ENCODE measurements at places on chromosomes 5 and 9.

DNA sequence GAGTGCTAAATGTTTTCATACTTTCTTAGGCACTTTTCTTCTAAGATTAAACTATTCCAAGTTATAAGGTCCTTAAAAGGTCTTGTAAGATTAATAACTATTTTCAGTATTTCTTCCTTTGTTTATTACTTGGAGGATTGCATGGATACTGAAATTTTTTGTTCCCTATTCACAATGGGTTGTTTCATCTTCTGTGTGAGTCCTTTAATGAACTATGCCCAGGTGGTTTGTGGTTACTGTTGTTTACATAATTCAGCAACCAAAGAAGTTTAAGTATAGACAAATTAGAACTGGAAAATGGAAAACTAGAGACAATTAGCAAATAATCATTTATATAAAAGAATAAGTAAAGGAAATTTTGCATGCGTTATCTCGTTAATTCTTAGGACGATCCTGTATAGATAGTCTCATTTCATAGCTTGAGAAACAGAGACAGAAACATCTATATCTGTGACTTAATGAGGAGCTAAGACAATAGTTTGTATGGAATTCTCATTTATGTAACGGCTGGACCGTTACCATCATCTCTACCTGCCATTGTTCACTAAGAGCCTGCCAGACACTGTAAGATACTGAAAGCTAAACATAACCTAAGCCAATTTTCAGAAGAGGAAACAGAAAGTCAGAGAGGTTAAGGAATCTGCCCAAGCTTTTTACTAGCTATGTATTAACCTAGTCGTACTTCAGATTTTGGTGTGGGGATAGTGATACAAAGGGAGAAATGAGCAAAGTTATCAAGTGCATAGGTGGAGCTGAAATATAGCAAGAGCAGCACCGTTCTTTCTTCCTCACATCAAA, 148.2 kb downstream of the PAM start:
- DNase-seq: no peak

- no peak for DNase-seq
These were observed 104.4 kb downstream of the DENND1A start for GRCh38 chr9:123825342-123826060.

DNA sequence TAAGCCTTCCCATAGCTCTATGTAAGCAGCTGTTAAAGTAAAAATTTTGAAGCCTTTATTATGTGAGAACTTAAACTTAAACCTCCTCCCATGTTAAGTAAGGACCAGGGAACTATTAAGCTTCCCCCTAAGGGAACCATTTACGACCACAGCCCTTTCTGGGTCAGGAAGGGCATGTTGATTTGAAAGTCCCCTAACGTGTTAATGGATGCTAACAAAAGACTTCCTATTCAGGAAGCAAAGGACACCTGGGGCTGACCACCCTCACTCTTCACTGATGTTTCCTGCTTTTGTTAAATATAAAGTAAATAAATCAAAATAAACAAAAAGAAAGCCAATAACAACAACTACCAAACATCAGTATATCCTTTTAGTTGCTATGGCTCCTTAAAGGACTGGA, 170.6 kb upstream of the RFX3 start:
- no peak for DNase-seq

GRCh38 chr9:32873131-32873530, 89.8 kb downstream of the TMEM215 start:
- no peak for DNase-seq

DNA sequence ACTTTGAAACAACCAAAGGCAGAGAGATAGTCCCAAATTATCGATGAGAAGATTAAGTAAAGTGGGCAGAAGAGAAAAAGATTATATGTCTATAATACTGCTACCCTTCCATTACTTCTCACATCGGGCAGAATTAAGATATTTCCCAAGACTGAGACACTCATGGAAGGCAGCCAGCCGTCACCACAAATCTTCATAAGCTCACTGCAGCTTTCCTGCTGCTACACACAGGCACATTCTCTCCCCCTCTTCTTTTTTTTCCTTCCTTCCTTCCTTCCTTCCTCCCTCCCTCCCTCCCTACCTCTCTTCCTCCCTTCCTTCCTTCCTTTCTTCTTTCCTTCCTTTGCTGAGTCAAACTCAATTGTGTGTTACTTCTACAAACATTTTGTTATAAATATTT, 58.7 kb upstream of the SPATA31C2 start:
- no peak for DNase-seq

- DNase-seq: no peak
These were observed 24.1 kb upstream of the PTGS1 start for GRCh38 chr9:122346478-122347347.

Measured in natural killer cell treated with Interleukin-12 subunit alpha and Interleukin-12 subunit beta and Interleukin-15 and Interleukin-18, amount 100 ng/mL, for 72 hours (primary cell).